ENCODE measurements at places on chromosomes 12 and 14.

DNA sequence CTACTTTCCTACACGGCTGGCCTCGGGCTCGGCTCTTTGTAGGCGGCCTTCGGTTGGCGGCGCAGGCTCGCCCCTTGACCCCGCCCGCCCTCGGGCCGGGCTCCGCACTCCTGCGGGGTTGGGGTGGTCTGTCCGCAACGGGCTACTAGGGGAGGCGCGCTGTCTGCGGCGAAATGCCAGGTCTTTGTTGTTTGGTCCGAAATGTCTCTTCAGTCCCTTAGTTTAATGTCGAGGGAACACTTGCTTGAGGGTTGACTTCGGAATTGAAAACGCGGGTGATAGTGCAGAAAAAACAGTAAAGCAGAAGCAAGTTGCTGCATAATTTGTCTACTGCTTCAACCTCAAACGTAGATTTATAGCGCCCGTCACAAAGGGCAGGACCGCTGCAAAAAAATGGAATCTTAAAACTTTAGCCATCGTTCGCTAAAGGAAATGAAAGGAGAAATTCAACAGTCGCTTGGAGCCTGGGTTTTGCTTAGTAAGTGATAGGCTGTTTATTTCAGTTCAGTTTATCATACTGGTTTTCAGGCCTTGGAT lies 390 bp downstream of the JKAMP start:
- no peak for DNase-seq

DNA sequence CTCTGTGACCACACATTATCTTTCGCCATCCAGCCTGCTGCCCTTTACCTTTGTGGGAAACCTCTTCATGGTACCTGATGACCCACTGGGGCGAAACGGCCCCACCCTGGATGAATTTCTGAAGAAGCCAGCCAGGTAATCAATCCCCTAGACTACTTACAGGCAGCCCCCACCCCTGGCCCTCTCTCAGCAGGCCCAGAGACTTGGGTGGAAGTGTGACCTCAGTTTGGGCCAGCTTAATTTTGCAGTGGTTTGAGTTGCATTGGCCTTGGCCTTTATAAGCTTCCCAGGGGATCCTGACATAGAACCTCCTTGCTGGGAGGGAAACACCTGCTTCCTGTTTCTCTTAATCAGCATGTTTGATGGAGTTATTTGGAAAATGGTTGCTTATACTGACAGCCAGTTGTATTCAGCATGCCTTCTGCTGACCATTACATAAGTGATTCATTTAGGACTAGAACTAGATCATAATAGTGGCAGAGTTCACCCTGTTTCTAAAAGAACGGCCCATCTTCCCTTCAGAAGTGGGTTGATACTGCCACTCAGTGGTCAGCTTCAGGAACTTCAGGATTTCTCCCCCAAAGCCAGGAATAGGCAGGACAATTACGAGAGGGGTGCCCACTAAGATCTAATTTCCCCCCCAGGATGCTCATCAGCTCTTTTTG lies 6.1 kb downstream of the SDR39U1 start:
- peak; percentile 71 for DNase-seq

GRCh38 chr14:24908592-24909236 lies 141.2 kb downstream of the STXBP6 start:
- no peak for DNase-seq

DNA sequence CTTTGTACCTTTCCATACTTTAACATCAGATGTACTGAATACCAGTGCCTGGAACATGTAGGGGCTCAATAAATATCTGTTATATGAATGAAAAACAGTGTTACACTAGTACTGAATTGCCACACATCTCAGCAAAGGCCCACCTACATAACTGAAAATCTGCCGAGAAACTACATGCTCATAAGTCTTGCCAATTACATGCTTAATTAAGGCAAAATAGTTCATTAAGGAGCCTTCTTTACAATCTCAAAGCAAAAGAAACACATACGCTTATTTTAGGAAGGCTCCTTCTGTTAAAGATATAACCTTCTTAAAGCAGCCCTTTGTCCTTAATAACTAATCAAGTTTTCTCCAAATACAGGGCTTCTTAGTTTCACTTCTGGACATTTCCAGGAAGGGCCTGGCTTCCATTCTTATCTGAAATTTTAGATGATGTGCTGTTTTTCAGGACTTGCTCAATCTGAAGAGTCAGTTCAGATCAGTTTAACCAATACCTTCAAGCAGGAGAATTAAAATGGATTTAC lies 11.5 kb downstream of the LIMA1 start:
- DNase-seq = no peak

DNA sequence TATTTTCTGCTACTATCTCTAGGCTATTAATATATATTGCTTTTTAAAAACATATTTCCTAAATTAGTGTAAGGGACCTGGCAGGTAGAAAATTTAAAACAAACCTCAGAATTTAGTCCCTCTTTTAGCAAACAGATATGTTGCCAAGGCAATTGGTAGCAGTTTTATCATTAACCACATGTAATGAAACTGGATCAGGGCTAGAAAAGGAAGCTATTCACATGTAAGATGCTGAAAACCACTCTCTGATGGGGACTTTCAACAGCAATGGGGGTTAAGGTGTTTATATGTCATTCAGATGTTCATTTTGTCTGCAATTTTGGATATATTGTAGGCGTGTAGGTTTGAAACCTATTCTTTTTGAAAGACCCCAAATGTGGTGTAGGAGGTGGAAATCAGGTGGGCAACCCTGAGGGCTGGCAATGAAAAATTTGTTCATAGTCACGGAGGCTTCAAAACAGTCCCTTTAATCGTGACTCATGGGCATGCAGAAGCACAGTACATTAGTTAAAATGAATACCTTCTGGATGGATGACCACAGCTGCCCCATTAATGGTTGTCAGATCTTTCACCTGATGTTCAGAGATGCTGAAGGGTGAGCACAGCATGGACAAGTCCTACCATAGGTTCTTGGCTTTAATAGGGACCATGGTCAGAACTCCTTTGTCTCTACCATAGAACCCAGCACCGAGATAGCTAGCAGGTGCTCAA lies 5.9 kb upstream of the PKP2 start:
- no peak for DNase-seq

DNA sequence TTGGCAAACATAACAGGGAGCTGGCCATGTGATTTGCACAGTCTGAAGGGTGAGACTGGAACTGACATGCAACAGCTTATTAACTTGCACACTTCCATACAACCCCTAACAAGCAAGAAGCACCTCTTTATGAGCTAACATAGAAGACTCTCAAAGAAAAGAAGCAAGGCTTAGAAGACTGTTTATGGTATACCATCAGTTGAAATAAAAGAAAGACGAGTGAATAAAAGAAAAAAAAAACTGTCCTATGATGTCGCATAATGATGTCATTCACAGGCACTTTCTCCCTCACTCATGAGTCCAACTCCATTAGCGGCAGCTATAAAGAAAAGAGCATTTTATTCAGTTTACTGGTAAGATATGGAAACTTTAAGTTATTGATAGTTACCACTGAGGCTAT lies 3.3 kb upstream of the MDM1 start:
- no peak for DNase-seq

DNA sequence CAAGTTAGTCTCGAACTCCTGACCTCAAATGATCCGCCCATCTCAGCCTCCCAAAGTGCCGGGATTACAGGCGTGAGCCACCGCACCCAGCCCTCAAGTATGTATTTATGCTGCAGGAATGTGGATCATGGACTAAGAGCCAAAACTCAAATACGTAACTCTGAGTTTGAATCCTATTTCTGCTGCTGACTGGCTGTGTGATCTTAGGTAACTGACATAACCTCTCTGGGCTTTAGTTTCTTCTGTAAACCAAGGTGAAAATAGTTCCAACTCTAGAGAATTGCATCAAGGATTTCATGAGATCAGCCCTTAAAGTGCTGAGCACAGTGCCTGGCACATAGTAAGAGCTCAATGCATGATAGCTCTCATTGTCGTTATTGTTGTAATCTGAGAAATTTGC lies 37.4 kb downstream of the HSPB8 start:
- DNase-seq = no peak

DNA sequence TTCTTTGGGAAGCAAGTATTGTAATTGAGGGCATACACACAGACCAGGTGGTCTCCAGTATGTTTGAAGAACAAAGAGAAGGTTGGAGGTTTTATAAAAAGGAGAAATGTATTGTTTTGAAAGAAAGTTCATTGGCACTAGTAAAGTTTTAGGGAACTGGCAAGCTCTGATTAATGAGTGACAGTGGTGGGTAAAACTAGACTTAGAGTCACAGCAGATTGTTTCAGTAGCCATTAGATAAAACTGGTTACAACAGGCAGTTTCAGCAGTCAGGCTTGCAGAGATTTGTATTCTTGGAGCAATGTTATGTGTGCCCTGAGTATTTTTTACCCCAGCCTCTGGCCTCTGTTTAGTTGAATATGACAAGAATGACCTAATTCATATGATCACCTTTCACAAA lies 49.1 kb upstream of the ARID2 start:
- no peak for DNase-seq

DNA sequence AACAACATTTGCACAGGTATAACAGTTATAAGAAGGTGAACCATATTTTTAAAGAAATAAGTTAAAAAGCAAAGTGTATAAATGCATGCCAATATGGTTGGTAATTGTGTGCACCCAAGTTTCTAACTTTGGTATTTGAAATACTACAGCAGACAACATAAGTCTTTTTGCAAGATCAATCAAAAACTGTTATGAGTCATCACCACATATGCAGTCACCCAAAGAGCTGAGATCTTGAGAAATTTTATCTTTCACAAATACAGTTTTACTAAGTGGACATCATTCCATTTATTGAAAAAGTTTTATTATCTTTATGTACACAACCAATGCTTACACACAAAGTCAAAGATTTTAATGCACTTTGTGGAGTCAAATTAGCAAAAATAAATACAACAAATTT lies 7.0 kb upstream of the ACSS3 start:
- peak; percentile 31 for DNase-seq

DNA sequence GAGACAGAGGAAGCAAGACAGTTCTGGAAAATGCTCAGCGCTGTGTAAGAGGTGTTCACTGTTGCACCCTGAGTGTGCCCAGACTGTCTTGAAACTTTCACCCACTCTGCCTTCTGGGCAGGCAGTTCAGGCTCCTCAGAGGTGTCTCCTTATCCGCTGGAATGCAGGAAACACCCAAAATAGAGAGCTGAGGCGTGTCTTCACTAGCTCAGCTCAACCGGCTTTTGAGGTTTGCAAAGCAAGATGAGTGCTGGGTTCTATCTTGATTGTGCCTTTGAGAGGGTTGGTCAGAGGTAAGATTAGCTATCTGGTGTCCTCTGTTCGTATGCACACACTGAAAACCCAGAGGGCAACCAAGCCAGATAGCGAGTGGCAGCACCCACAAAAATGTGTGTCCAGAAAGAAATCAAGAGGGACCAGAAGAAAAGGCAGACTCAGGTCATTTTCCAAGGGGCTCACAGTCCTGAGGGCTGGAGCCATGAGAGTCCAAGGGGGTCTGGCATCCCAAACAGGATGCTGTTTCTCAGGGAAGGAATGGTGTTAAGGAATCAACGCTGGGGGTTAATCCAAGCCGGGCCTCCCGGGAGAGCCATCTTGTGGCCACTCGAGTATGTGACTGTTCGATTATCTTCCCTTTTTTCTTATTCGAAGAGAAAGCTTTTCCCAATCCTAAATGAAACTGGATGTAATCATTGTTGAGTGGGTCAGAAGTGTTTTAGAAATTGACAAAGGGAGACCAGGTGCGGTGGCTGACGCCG lies 47.1 kb downstream of the TBX3 start:
- peak; percentile 30 for DNase-seq

- DNase-seq = no peak
Measured at GRCh38 chr14:49853158-49853477, 530 bp upstream of the NEMF start.

DNA sequence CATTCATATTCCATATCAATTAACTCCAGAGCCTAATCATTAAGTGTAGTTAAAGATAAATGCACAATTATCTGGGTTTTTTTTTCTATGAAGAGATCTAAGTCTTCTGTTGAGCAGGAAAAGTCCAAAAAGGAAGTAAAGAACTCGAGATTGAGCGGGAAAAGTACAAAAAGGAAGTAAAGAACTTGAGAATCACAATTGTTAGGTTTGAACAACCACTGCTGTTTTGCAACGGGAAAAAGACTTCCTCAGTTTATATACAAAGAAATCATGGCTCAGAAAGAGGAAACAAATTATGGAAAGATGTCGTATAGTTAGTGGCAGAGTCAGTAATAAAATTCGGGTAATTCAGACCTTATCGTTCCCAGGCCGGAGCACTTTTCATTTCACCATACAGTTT lies 63.3 kb downstream of the PPP1R12A start:
- DNase-seq = no peak

DNA sequence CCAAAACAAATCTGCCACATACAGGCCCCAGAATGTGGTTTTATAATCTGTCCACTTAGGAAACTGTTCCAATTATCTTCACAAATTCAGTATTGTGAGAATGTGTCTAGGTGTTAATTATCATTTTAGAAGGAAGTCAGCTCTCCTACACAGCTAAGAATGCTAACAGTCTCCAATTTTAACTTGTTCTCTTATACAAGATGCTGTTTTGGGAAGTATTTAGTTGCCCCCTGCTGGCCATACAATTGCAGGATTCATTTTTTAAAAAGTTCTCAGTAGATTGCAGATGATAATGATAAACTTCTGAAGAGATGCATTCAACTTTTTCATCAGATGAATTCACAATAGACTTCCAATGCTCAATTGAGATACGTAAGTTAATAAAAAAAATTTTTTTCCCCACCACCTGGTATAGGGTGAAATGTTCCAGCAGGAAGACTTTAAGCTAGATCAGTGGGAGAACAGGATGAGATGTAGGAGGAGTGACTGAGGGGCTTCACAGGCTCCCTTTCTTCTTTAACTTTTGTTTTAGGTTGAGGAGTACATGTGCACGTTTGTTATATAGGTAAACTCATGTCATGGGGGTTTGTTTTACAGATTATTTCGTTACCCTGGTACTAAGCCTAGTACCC lies 27.3 kb upstream of the OSBPL8 start:
- peak; percentile 51 for DNase-seq
